ENCODE measurements at places on chromosomes 4 and X. TPM values are rescaled to one million over a fixed set of nuclear protein-coding genes. Genes with fewer than 3 reads are reported as not detected.

The ADH1B gene
- total RNA-seq: 0.47 TPM

The USP17L21 gene
- total RNA-seq: not detected

The EXOC1L gene
- not detected for total RNA-seq

The CXorf49 gene
- total RNA-seq: not detected

The DMP1 gene
- total RNA-seq: not detected

The CHRNA9 gene
- total RNA-seq: not detected

The PIGA gene
- 11.0 TPM for total RNA-seq

The TMEM47 gene
- 24.2 TPM for total RNA-seq

The AKAP4 gene
- total RNA-seq: not detected

The SLC6A14 gene
- total RNA-seq: not detected

The EDA gene
- 2.4 TPM for total RNA-seq

The ETNPPL gene
- not detected for total RNA-seq

The ZGRF1 gene
- total RNA-seq: 7.4 TPM

The HERC5 gene
- 0.63 TPM for total RNA-seq

The F8A3 gene
- total RNA-seq: 1.3 TPM

The KLHL4 gene
- total RNA-seq: 32.0 TPM

The NAAA gene
- total RNA-seq: 16.3 TPM

The POU4F2 gene
- total RNA-seq: not detected

The GAGE12F gene
- not detected for total RNA-seq

The NHS gene
- total RNA-seq: under 0.01 TPM

The PPP4R3C gene
- total RNA-seq: not detected

The CRMP1 gene
- total RNA-seq: under 0.01 TPM

The AWAT1 gene
- total RNA-seq: not detected

The ODAM gene
- total RNA-seq: not detected

The GLRB gene
- total RNA-seq: 5.1 TPM

The FAAH2 gene
- total RNA-seq: 0.09 TPM

The BMX gene
- 148 TPM for total RNA-seq
